RWPE2 (cell line): ENCODE measurements at places on chromosomes 2 and 18.

- DNase-seq = no peak
- H3K36me3 ChIP-seq = no peaks in the 10 kb centered on the region
- no peak overlapping the region for H3K27ac ChIP-seq
- no peaks in the 10 kb centered on the region for H3K27me3 ChIP-seq
Observed at GRCh38 chr18:48739266-48740067, 200.6 kb downstream of the CTIF start.

- H3K27me3 ChIP-seq = no peaks in the 10 kb centered on the region
- H3K4me3 ChIP-seq = no peak overlapping the region
- peaks cover 16% of the 10 kb centered on the region for H3K4me1 ChIP-seq
- no peaks in the 10 kb centered on the region for H3K36me3 ChIP-seq
Observed at GRCh38 chr18:6566338-6566911, 151.7 kb upstream of the L3MBTL4 start.

DNA sequence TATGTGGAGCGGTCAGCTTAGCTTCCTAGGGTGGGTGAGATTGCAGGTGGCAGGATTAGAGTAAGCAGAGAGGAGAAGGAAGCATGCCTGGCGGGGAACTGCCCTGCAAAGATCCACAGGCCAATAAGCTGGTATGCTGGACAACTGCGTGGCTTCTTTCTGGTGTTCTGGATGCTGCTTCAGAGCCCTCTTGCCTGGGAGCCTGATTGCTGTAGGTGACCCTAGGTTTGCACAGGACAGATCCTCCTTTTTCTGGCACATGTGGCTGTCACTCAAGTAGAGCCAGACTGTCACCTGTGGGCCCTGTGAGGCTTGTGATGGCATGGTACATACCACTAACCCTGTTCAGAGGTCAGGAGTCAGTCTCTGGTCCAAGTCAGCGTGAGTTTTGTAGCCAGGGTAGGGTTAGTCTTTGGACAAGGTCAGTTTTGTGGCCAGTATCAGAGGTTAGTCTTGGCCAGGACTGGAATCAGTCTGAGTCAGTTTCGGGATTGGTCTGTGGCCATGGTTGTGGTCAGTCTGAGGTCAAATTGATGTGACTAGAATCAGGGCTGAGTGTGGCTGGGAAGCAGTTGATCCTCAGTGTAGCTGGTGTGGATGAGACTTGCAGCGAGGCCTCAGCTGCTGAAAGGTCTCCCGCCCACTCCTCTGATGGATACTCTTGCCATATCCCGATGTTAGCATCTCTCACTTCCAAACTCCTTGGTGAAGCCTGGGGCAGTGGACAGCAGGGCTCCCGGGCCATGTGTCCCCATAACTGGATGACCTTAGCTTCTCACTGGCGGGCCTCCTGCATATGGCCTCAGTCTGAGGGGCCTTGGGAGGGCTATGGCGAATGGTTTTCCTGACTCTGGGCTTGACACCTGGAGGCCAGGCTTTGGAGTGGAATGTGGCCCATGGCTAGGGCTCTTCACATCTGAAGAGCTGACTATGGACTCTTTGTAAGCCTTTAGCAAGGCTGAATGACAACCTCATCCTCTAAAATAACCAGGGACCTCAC, 260.5 kb downstream of the DYSF start:
- peaks cover 3% of the 10 kb centered on the region for H3K27me3 ChIP-seq
- no peaks in the 10 kb centered on the region for H3K4me1 ChIP-seq
- no peak overlapping the region for H3K4me3 ChIP-seq
- no peak overlapping the region for H3K27ac ChIP-seq
- no peak for DNase-seq

- no peak for DNase-seq
- H3K36me3 ChIP-seq = no peaks in the 10 kb centered on the region
- peaks cover 3% of the 10 kb centered on the region for H3K4me1 ChIP-seq
- no peak overlapping the region for H3K4me3 ChIP-seq
Observed at GRCh38 chr2:38115216-38116032, 39.5 kb upstream of the CYP1B1 start.

GRCh38 chr2:100554798-100555407, 7.9 kb upstream of the PDCL3 start:
- no peaks in the 10 kb centered on the region for H3K4me1 ChIP-seq
- no peaks in the 10 kb centered on the region for H3K27me3 ChIP-seq
- no peak for DNase-seq
- no peak overlapping the region for H3K4me3 ChIP-seq

- no peak overlapping the region for H3K4me3 ChIP-seq
- no peak overlapping the region for H3K27ac ChIP-seq
- no peak for DNase-seq
- H3K4me1 ChIP-seq = no peaks in the 10 kb centered on the region
- no peaks in the 10 kb centered on the region for H3K36me3 ChIP-seq
Observed at GRCh38 chr2:190477661-190478454, 56.7 kb downstream of the NEMP2 start.

- H3K27me3 ChIP-seq = no peaks in the 10 kb centered on the region
- no peak for DNase-seq
- no peak overlapping the region for H3K4me3 ChIP-seq
Observed at GRCh38 chr2:105373344-105373781, 25.5 kb downstream of the FHL2 start.

DNA sequence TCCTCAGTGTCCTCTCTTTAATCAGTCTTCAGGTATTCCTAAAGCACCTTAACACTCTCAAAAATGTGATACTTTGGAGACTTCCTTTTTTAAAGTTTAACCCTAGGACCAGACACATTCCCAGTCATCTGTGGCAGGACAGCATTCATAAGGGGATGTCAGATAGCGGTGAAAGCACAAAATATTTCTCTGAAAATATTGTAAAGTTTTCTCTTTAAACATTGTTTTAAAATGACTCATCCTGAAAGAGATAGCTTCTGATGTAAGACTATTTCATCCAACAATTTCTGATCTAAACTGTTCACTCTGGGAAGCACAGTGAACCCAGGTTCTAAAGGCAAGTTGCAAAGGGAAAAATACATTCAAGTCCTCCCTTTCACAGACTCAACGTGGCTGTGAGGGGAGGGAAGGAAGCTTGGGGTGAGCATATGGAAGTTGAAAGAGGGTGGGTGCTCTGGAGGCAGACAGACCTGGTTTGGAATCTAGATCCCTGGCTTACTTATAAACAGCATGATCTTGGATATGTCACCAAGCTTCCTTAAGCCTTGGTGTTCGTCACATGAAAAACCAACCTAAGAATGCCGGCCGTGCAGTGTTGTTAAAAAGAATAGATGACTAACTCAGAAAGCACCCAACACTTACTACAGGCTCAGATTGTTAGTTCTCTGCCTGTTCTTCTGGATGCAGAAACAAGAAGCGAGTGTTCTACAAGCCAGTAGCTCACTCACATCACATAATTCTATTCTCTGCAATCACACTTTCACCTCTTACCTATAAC, 12.1 kb downstream of the GALNT14 start:
- H3K36me3 ChIP-seq = no peaks in the 10 kb centered on the region
- no peak overlapping the region for H3K4me3 ChIP-seq
- no peaks in the 10 kb centered on the region for H3K27me3 ChIP-seq
- peaks cover 8% of the 10 kb centered on the region for H3K4me1 ChIP-seq
- no peak for DNase-seq

- no peaks in the 10 kb centered on the region for H3K27me3 ChIP-seq
- no peaks in the 10 kb centered on the region for H3K4me1 ChIP-seq
- H3K4me3 ChIP-seq = no peak overlapping the region
- no peaks in the 10 kb centered on the region for H3K36me3 ChIP-seq
- no peak for DNase-seq
Observed at GRCh38 chr18:46675112-46675511, 18.1 kb upstream of the LOXHD1 start.

DNA sequence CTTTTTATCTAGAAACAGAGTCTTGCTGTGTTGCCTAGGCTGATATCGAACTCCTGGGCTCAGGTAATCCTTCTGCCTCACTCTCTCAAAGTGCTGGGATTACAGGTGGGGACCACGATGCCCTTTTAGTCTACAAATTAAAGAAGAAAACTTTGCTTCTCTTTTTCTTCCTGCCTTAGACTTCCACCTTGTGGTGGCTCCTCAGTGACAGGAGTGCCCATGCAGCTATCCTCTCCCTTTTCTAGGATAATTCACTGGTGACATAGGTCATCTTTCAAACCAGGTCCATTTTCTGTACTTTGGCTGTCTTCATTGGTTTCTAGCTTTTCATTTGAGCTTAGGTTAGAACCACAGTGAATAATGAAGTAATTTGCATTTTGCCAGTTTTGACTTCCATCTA, 13.6 kb downstream of the DCAF17 start:
- no peak overlapping the region for H3K4me3 ChIP-seq
- H3K27me3 ChIP-seq = no peaks in the 10 kb centered on the region
- peaks cover 76% of the 10 kb centered on the region for H3K36me3 ChIP-seq
- H3K4me1 ChIP-seq = no peaks in the 10 kb centered on the region
- no peak for DNase-seq

DNA sequence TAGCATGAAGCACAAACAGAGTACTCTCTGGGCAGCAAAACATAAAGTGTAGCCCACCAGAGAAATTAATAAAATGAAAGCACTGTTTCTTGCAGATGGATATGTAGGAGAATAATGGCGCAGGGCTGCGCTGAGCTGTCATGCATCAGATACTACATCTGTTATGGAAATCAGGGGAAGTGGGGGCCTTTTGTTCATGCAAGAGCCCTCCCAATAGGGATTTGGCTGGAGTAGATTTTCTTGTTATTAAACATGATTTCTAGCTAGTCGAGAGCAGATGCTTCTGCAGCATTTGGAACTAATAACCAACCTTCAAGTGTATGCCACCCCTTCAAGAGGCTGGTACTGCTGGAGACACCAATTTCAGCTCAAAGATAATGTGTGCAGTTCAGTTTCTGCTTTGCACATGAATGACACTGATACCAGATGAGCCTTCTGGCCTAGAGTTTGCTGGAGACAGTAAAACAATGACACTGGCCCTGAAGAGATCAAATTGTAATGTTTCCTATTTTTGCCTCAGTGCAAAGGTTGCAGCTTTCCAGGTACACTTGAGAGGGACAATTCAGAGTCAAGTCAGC, 58.0 kb downstream of the RND3 start:
- no peaks in the 10 kb centered on the region for H3K4me1 ChIP-seq
- H3K27ac ChIP-seq = no peak overlapping the region
- no peaks in the 10 kb centered on the region for H3K36me3 ChIP-seq
- no peak for DNase-seq

DNA sequence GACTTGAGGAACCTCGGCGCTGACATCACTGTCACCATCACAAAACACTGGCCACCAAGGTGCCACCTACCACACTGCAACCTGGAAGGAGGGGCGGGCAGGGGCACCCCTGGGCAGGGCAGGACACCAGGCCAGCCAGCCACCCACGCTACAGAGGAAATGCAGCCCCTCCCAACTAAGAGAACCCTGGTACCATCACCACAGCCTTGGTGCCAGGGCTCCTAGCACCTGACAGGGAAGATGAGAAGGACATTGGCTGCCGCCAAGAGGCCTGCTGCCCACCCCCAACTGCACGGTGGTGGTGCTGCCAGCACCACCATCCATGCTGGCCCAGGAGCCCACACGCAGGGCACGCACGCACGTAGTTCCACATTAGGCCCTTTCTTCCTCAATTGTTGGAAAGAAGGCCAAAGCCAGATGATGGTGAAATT, 88.7 kb downstream of the HDAC4 start:
- peak; percentile 22 for DNase-seq
- no peak overlapping the region for H3K27ac ChIP-seq
- H3K36me3 ChIP-seq = no peaks in the 10 kb centered on the region
- H3K4me3 ChIP-seq = no peak overlapping the region
- H3K4me1 ChIP-seq = no peaks in the 10 kb centered on the region

- no peak for DNase-seq
- no peaks in the 10 kb centered on the region for H3K36me3 ChIP-seq
- H3K27me3 ChIP-seq = no peaks in the 10 kb centered on the region
- H3K4me1 ChIP-seq = no peaks in the 10 kb centered on the region
- no peak overlapping the region for H3K4me3 ChIP-seq
- no peak overlapping the region for H3K27ac ChIP-seq
Observed at GRCh38 chr2:7028846-7029245, 111.6 kb downstream of the RNF144A start.

GRCh38 chr2:175275539-175275938, 94.0 kb upstream of the ATP5MC3 start:
- no peak overlapping the region for H3K4me3 ChIP-seq
- H3K27me3 ChIP-seq = no peaks in the 10 kb centered on the region
- H3K4me1 ChIP-seq = no peaks in the 10 kb centered on the region
- no peak for DNase-seq

DNA sequence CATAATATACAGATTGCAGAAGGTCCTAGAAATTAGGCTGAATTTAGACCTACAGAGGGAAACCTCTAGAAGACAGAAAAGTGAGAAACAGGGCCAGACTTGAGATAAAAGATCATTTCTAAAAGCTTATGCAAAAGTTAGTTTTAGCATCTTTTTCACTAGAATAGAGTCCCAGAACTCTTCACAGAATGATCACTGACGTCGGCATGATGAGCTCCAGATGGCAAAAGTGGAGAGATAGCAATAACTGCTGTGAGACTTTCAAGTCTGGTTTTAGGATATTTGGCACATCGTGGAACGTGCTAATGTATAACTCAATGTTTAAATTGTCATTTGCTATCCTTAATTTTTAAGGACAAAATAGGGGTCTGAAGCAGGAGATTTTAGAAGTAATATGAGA, 1050.7 kb upstream of the CELF4 start:
- no peak overlapping the region for H3K27ac ChIP-seq
- H3K4me1 ChIP-seq = no peaks in the 10 kb centered on the region
- no peak overlapping the region for H3K4me3 ChIP-seq
- H3K36me3 ChIP-seq = no peaks in the 10 kb centered on the region

GRCh38 chr2:26915316-26915715, 55.1 kb upstream of the MAPRE3 start:
- no peaks in the 10 kb centered on the region for H3K36me3 ChIP-seq
- DNase-seq = no peak
- H3K27ac ChIP-seq = no peak overlapping the region
- H3K27me3 ChIP-seq = peaks cover 39% of the 10 kb centered on the region

- no peak overlapping the region for H3K27ac ChIP-seq
- no peaks in the 10 kb centered on the region for H3K36me3 ChIP-seq
- DNase-seq = no peak
Observed at GRCh38 chr2:80517316-80517715, 212.8 kb upstream of the LRRTM1 start.

DNA sequence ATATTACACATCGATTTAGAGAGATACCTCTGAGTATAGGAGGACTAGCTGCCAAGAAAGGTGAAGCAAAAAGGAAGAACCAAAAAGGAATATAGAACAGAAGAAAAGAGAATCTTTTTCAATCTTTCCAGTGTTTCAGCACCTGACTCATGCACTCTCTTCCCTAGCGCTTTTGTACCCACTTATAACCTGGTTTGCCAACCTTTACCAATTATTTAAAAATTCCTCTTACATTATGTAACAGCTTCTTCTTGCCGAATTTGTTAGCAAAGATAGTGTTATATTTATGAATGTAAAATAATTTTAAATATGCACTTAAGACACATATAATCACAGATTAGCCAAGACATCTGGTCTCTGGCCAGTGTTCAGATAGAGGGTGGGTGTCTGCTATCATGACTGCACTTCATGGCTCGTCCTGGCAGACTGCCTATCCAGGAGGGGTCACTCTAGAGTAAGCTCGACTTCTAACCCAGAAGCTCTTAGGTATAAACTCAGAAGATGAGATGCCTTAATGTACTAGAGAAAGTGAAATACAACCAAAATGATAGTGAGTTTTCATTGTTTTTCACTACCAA, 122.9 kb downstream of the ATAD2B start:
- H3K36me3 ChIP-seq = peaks cover 11% of the 10 kb centered on the region
- H3K4me1 ChIP-seq = peaks cover 41% of the 10 kb centered on the region
- peak overlapping the region; percentile 71 for H3K27ac ChIP-seq
- H3K4me3 ChIP-seq = no peak overlapping the region
- no peak for DNase-seq
